ENCODE measurements at places on chromosomes 11 and 22.

GRCh38 chr11:128624269-128625175, 37.2 kb upstream of the ETS1 start:
- no peak for DNase-seq

- no peak for DNase-seq
Observed at GRCh38 chr11:61018059-61018458, 46.6 kb downstream of the CD6 start.

DNA sequence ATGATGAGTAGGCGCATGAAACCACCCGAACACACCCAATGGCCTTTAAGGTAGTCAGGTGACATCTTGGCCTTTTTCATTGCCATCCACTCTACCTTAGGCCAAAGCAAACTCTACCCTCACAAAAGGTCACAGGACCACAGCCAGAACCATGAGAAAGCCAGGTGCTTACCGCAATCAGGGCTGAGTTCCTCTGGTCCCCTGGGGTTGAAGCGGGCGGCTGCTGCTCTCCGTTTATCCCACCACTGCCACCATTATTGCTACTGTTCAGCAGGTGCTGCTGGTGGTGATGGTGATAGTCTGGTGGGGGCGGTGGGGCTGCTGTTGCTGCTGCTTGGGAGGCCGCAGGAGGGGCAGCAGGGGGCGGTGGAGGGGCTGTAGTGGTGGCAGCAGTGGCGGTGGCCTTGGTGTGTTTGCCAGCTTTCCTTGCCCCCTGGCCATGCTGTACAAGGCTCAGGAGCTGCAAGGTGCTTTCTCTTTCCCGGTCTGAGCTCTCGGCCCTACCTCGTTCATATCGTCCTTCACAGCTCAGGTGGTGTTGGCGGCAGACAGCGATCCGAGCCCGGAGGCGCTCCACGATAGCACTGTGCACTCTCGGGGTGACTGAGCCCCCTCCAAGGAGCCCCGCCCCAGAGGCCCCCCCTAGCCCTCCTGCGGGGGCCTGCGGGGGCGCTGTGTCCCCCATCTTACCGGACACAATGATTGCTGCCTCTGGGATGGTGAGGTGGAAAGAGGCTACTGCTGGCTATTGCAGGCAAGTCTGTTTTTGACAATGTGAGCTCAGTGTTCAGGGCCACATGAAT, 1.6 kb downstream of the MAML2 start:
- DNase-seq: peak; percentile 21

DNA sequence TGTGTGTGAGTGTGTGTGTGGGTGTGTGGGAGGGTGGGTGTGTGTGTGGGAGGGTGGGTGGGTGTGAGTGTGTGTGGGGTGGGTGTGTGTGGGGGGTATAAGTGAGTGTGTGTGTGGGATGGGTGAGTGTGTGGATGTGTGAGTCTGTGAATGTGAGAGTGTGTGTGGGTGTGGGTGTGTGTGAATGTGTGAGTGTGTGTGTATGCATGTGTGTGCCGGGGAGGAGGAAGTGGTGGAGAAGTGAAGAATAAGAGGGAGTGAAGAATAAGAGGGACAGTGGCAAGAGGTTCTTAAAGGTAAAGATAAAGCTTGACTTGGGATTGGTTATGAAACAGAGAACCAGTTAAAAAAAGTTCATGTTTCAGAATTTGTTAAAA, 54.0 kb downstream of the PRR5L start:
- no peak for DNase-seq

- DNase-seq: no peak
Observed at GRCh38 chr22:33866511-33866910, 53.8 kb downstream of the LARGE1 start.

- DNase-seq: no peak
Observed at GRCh38 chr22:43635101-43635500, 177.0 kb downstream of the EFCAB6 start.

DNA sequence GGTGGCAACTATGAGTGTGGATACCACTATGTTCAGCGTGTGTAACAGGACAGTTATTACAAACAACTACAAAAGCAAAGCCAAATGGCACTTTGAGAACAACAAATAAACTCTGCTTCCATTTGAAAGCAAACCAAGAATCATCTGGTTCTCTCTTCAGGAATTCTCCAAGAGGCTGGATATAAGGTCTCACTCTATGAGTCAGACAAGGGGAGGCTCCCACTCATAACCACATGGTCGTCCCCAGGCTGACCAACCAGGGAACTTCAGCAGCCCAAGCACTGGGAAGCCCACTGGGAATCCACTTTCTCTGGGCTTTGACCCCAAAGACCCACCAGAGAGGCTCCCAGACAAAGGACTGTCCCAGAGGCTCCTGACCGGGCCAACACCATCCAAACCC, 35.3 kb downstream of the DGCR2 start:
- DNase-seq: no peak

DNA sequence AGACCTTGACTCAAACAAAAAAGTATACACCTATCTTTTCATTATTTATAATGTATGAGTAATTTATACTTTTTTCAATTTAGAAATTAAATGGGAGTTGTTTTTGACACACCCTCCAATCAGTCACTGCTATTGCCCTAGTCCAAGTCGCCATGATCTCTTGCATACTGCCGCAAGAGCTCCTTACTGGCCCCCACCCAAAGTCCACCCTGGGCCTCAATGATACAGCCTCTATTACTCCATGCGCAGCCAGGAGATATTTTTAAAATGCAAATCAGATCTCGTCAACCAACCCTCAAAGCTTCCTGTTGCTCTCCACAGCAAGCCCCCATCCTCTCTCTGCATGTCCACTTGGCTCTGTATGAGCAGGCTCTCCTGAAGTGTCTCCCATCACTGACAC, 12.8 kb upstream of the LMO1 start:
- no peak for DNase-seq

GRCh38 chr11:11207428-11207827, 145.6 kb downstream of the CSNK2A3 start:
- no peak for DNase-seq

DNA sequence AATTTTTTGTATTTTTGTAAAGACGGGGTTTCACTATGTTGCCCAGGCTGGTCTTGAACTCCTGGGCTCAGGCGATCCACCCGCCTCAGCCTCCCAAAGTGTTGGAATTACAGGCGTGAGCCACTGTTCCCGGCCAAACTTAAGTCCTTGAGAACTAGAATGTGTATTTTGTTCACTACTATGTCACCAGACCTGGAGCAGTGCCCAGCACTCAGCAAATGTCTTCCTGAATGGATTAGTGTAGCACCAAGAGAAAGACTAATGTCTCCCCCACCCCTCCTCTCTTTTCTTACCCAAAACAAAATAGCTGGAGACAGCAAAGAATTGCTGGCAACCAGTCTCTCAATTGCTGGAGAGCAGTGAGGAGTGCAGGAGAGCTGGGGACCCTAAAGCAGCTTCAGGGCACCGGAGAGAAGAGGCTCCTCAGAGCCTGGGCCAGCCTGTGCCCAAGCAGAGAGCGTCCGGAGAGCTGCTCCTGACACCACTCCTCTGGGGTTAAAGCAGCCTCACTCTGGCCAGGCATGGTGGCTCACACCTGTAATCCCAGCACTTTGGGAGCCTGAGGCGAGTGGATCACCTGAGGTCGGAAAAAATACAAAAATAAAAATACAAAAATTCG, 14.9 kb downstream of the SLC25A18 start:
- no peak for DNase-seq

DNA sequence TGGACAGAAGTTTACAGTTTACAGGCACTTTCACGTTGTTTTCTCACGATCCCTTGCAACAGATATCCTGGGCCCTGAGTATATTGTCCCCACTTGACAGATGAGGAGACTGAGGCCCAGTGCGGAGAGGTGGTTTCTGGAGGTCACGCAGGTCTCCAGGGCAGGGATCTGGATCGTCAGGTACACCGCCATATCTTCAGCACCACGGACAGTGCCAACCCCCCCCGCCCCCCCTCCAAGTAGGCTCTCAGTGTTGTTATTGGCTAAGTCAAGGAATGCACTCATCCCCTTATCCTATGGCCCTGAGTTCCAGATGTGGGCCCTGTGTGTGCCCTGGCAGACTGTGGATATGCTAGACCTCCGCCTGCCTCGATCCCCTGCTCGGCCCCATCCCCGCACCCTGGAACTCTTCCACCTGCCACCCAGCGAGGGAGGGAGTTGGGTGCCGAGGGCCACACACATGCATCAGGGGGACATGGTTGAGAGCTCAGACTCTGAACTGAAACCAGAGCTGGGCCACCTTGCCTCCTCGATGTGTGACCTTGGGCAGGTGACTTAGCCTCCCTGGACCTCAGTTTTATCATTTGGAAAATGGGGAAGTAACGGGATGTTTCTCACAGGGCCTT, 37.5 kb downstream of the MPPED1 start:
- no peak for DNase-seq

DNA sequence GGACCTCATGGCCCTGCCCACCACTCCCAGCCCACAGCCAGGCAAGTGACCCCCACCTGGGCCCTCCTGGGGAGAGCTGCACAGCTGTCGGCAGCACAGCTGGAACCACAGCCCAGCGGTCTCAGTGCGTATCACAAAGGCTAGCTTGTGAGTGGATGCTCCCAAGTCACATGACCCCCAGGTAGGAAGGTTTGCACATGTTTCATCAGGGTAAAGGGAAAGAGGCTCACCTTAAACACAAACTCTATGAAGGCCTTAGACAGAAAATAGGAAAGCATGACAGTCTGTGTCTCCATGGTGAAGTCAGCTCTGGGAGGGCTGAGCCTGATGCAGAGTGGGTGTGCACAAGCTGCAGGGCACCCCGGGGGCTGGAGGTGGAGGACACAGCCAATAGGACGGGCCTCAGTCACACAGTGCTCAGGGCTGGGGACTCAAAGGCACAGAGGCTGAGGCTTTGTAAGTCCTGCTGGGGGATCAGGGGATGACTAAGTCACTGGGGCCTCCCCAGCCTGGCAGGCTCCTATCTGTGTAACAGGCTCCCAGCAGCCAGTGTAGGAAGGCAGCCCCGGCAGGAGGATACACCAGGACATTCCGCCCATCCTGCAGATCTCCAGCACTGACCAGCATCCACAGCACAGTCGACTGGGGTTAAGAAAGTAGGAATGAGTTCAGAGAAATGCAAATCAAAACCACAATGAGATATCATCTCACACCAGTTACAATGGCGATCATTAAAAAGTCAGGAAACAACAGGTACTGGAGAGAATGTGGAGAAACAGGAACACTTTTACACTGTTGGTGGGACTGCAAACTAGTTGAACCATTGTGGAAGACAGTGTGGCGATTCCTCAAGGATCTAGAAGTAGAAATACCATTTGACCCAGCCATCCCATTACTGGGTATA, 22.0 kb downstream of the CELSR1 start:
- no peak for DNase-seq

GRCh38 chr11:81963018-81963417, 770.6 kb downstream of the FAM181B start:
- no peak for DNase-seq

DNA sequence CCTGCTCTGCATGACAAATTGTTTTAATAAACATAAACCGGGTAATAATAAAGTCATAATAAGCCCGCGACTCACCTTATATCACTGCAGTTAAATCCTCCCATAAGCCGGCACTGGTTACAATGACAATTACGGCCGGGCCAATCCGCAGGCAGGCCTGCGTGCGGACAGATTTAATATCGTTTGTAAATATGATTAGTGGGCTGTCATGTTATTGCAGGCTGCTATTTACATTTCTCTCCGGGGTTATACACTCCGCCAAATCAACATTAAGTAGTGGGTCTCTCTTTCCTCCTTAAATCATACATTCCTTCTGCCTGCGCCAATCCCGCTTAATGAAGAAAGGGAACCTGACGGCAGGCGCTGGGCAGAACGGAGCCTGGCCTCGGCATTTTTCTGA, 51.8 kb upstream of the LMO1 start:
- DNase-seq: no peak

DNA sequence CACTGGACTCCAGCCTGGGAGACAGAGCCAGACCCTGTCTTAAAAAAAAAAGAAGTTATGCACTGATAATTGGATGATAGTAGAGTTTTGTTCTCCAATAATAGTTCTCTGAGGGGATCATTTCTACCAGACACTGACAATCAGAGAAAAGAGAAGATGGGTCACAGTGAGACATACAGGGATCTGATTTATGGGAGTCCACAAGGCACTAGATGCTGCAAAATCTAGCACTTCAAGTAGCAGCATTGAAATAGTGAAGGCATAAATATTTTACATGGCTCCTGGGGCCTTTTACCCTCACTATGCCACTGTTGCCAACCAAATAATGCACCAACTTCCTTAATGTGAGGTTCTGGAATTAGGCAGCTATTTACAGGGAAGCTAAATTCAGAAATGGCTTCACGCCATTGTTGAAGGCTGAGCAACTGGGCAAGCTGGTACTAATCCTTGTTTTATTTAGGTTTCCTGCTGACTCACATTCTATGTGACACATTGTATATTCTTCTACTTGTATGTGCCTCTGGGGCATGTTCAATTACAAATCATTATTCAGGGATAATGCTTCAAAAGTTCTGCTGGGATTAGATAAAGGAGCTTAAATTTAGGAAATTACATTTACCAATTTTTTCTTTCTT, 38.2 kb upstream of the ABTB2 start:
- DNase-seq: no peak

DNA sequence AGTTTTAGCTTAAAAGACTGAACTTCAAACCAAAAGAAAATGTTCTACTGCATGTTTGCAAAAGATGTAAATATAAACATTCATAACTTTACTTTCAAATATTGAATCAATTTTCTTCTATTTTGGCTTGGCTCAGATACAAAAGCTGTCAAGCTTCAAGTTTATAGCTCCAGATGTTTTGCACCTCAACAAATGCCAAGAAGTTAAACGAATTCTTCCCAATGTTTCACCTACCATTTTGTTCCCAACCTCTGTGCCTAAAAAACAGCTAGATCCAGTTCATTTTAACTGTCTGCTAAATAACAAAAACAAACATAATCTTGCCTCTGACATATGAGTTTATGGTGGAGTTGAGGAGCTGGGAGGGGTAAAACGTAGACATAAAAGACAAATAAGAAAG, 76.5 kb downstream of the RAB30 start:
- no peak for DNase-seq

GRCh38 chr11:134047586-134047999, 21.3 kb upstream of the JAM3 start:
- no peak for DNase-seq

DNA sequence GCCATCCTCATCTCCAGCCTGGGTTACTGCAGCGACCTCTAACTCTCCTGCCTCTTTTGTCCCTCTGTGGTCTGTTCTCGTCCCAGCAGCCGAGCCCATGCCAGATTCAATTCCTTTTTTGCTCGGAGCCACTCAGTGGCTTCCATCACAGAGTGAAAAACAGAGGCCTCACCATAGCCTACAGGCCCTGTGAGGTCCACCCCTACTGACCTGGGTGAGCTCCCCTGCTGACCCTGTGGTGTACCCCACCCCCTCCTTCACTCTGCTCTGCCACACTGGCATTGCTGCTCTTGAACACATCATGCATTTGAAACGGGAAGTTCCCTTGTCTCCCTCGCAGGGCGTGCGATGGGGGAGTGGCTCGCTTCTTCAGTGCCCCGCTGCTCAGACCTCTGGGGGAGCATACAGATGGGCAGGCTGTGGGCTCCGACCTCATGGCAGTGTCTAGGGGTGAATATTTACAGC, 2.1 kb downstream of the AIP start:
- no peak for DNase-seq

Data from stimulated activated CD8-positive, alpha-beta memory T cell treated with anti-CD3 and anti-CD28 coated beads, Interleukin-4, amount 100 ng/mL, for 4 hours (primary cell).